ENCODE measurements at places on chromosomes 11 and 22.

- no peak for DNase-seq
Measured at GRCh38 chr11:92845805-92846204, 123.6 kb upstream of the MTNR1B start.

DNA sequence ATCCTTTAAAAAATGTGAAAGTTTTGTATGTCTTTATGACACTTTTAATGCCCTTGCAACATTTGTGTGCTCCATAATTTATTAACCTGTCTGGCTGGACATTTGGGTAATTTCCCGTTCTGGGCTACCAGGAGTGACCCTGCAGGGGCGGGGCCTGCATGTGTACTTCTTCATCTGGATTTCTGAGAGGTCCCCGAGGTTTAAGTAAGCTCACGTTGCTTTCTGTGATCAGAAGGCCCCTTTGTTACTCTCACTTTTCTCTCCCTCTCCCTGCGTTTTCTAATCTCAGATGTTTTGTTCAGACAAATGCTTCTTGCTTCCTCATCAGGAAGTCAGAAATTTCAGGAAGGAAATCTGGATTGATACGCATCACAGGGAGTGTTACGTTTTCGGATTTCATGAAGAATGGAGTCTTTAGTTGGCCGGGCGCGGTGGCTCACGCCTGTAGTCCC lies 78.9 kb upstream of the CRYBB3 start:
- DNase-seq: no peak

DNA sequence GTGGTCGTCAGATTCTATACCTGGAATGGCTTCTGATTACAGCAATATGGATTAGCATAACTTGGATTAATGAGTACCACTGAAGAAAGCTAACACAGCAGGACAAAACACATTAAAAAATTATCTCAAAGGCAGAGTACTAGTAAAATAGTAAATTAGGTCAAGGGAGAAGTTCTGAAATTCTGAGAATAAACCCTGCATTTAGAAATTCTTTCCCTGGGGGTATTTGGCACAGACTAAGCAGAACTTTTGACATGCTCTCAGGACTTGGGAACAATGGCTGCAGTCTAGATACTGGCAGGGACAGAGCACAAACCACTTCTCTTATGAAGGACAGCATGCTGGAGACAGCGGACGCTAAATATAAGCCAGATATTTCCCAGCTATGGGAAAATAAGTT lies 85.6 kb upstream of the GRIA4 start:
- DNase-seq: no peak

DNA sequence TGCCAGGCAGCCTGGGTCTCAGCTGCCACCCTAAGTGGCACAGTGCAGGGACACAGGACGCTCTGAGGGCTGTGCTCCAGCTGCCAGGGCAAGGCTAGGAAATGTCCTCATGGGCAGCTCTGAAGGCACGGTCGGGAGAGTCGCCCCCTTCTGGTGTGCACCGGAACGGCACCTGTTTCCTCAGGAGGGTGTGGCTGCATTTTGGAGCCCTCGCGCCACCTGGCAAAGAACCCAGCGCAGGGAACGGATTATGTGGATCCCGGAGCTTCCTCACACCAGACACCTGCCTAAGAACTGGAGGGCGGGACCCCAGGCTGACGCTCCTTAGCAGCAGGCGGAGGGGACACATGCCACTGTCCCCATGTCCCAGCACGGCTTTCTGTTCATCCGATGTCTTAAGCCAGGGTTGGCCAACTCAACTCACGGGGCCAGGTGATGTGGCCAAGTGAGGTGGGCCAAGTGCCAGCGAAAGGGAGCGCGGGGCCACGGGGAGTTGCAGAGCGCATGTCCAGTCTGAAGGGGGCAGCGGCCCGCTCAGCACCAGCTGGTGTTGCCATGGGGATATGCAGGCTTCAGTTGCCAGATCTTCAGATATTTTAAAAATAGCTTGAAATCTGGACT lies 5.1 kb upstream of the SLC22A8 start:
- peak; percentile 13 for DNase-seq

DNA sequence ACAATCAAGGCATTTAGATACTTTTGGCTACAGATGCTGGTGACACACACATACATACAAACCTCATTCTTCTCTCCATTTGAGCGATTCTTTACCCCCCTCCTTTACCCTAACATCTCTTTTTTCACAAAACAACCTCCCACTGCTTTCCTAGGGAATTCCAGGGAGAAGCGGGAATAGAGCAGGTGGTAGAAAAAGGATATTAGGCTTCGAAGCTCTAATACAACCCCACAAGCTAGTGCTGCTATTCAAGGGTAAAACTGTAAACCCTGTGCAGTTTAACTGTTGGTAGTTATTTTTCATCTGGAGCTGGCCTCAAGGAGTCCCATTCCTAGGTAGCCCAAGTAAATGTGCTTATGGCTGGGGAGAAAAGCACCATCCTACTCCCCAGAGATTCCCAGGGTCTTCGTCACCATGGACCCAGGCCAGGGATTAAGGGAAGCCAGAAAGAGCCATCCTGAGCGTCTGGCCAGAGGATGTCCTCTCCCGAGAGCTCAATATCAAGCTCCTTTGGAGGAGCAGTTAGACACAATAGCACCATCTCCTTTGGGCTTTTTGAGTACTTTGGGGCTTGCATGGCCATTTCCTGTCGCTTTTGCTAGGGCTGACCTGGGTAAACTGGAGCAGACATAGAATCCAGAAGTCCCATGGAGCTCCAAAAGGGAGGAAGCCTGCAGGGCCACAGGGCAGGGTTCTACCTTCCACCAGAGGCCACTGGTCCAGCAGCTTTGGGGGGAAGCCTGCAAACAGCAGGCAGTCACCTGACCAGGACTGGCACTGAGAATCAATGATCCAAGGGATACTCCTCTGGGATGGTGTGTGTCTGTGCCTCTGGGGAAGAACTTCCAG lies 3.1 kb downstream of the MAML2 start:
- DNase-seq: no peak

DNA sequence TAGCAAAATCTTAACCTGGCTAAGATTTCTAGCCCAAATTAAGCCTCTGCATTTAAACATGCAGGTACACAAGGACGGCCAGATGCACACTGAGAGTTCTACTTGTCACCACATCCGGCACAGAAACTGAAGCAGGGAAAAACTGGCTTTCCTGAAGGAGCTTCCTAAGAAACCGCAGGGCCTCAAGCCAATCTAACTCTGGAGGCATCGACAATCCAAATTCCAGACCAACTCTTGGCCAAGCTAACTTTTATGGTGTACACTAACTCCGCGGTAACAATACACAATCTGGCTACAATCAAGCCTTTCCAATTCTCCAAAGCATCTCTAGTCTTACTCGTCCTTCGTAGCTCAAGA lies 1.2 kb downstream of the MSANTD2 start:
- no peak for DNase-seq

GRCh38 chr11:25485315-25485714 lies 846.6 kb upstream of the ANO3 start:
- DNase-seq: no peak

GRCh38 chr11:131533149-131533548 lies 162.7 kb downstream of the NTM start:
- no peak for DNase-seq

DNA sequence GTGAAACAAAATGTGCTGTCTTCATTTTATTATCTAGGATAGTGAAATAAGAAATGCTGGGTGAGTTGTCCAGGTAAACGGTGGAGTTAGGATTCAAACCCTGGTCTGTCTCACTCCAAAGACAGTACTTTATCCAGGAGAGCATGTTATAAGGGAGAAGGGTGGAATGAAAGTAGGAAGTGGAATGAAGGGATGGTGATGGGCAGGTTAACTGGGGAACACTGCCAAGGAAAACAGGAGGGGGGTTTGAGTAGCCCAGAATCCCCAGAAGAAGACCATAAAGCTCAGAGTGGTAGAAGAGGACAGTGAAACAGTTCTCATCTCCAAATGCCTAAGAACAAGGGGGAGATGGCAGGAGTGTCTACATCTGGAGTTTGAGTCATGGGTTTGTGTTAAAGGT lies 169.0 kb downstream of the BARX2 start:
- no peak for DNase-seq

DNA sequence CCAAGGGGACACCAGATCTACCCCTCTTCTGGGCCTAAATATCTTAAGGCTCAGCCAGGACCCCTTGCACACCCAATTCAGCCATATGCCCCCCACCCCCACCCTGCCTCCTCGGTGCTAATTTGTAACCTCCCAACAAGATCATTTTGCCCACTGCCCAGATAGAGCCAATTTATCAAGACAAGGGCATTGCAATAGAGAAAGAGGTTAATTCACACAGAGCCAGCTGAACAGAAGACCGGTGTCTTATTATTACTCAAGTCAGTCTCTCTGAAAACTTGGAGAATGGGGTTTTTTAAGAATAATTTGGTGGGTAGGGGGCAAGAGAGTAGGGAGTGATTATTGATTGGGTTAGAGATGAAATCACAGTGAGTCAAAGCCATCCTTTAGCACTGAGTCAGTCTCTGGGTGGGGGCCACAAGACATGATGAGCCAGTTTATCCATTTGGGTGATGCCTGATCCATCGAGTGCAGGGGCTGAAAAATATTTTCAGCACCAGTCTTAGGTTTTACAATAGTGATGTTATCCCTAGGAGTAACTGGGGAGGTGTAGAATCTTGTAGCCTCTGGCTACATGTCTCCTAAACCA lies 9.9 kb upstream of the CAPN5 start:
- DNase-seq: no peak

- no peak for DNase-seq
Measured at GRCh38 chr22:24146194-24146616, 35.1 kb upstream of the SUSD2 start.

GRCh38 chr11:15815246-15816195 lies 540.8 kb downstream of the SOX6 start:
- DNase-seq: no peak

Data from stimulated activated naive B cell treated with anti-CD40 and anti-IgM and Interleukin-4, amounts not matched to agents 10 μg/mL and 1 μg/mL and 100 μg/mL, for 72 hours (primary cell).